LNCaP clone FGC (cell line): ENCODE measurements at places on chromosomes 13 and 19.

GRCh38 chr19:18846862-18847548 lies 15.2 kb downstream of the UPF1 start:
- DNase-seq, result peak; percentile 23

- no peak for DNase-seq
These were observed 420.4 kb upstream of the GPC6 start for GRCh38 chr13:92806215-92806614.

DNA sequence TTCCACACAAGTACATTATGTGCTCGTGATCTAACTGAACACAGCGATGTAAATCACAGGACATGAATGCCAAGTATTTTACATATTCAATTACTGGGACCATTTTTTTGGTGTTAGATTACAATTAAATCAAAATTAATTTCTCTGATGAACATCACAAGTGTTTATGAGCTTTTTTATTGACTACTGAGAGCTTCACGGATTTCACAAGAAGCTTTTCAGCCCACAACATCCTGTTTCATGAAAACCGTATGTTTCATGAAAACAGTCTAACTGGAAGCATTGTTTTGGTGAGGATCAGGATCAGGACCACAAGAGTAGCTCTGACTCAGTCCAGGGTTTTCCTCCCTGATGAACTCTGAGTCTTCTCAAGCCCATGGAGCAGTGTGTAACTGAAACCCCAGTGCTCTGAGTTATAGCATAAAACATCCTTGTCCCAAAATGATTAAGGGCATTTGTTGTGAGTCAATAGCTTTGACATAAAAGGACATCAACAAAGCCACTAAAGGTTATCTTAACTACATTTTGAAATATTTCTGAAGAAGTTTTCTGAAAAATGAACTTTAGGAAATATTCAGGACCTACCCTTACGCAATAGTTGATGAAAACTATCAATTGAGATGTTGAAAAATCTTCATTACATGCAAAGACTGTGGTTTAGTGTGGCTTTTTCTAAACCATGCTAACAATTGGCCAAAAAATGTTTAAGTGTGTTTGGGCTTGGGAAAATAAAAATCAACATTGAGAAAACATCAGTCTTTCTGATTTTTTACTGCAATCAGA lies 49.3 kb downstream of the UFM1 start:
- DNase-seq, result no peak

DNA sequence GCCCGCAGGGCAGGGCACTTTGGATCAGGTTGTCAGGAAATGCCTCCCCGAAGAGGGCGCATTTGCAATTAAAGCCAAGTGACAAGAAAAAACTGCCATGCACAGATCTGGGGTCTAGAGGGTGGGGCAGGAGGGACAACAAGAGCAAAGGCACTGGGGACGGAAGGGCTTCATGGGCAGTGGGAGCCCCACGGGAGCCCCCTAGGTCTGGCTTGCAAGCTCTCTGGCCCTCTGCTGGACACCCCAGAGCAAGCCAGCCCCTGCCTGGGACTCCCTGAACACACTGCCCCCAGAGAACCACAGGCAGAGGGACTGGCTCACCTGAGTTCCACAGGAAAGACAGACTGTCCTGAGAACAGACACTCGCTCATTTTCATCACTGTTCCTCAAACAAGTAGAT lies 30.2 kb upstream of the C19orf12 start:
- no peak for DNase-seq
